ENCODE measurements at places on chromosomes 11 and 22.

DNA sequence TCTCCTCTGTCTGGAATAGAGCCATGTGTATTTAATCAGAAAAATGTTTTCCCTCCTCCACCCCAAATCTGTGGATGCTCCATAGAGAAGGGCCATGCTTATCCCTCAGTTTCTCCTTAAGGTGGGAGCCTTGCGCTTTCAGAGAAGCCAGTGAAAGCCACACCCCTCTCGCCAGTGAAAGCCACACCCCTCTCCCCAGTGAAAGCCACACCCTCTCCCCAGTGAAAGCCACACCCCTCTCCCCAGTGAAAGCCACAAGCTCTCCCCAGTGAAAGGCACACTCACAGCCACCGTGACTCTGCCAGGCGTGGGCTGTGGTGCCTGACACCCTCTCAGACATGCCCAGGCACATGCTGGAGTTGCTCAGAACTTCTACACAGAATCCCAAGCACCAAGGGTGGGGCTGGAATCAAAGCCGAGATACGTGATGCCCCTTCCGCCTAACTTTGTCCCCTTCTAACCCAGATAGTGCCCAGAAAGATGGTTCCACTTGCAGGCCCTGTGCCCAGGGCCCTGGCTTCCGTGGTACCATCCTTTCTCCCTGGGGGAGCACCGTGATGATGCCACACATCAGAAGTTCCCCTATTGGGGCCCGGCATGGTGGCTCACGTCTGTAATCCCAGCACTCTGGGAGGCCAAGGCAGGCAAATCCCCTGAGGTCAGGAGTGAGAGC lies 16.5 kb upstream of the PRR5 start:
- peak; percentile 57 for DNase-seq

- DNase-seq = no peak
Measured at GRCh38 chr22:47033648-47034000, 271.2 kb downstream of the TBC1D22A start.

GRCh38 chr11:94794287-94795168 lies 26.4 kb downstream of the AMOTL1 start:
- peak; percentile 95 for DNase-seq

DNA sequence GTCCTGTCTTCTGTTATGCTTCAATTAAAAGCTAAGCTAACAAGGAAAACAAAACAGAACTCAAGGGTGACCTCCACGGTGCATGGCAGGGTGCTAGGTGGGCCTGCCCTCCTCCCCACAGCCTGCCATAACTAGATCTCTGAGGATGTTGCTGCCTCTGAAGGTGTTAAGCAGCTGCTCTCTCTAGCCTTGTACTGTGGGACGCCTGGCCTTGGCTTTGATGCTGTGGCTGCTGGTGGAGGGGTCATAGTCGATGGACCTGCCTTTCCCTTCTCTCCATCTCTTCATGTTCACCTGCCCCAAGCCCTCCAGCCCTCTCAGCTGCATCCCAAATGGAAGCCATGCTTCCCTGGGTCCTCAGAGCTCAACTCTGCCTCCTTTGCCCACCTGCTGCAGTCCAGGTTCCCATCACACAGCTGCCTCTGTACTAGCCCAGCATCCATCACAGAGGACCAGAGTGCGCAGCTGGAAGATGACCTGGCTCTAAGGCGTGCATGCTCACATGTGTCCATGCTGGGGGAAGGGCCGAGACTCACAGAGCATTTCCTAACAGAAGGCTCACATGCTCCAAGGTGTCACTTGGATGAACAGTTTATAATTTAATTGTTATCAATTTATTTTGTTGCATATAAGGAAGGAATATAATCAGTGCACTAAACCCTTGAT lies 180.3 kb upstream of the E2F8 start:
- no peak for DNase-seq

GRCh38 chr11:72568861-72569260 lies 105.4 kb downstream of the PDE2A start:
- no peak for DNase-seq

GRCh38 chr11:31487848-31488247 lies 21.6 kb downstream of the IMMP1L start:
- DNase-seq = peak; percentile 68

- no peak for DNase-seq
Measured at GRCh38 chr11:134521452-134522289, 109.6 kb upstream of the B3GAT1 start.

DNA sequence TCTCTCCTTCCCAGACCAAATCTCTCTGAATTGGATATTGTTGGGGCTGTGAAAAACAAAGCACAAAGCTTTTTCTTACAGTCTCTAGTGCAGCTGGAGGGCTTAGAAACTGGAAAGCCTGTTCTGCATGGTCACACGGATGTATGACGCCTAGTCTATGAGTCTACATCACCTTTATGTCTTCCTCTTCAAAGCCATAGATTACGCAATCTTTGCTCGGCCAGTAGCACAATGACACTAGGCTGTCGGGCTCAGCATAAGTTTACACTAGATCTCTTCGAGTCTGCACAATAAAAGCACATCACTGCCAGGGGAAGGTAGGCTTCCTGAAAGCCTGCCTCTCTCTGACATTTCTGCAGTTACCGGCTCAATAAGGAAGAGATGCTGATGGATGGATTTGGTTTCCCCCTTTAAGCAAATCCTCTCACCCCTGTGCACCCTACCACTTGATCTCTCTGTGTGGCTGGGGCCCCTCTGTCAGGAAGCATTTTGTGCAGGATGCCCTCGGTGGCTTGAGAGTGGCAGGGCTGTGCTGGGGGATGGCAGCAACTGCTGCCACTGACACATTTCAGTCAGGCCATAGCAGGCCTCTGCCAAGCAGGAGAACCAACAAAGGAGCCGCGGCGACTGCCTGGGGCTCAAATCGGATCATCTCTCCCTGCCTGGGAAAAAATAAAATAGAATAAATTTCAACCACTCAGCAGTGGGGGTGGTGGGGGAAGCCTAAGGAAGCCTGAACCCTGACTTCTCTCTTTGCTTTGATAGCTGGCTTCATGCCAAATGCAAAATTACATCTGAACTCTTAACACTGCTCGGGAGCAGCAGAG lies 1272.8 kb downstream of the LRRC4C start:
- no peak for DNase-seq

DNA sequence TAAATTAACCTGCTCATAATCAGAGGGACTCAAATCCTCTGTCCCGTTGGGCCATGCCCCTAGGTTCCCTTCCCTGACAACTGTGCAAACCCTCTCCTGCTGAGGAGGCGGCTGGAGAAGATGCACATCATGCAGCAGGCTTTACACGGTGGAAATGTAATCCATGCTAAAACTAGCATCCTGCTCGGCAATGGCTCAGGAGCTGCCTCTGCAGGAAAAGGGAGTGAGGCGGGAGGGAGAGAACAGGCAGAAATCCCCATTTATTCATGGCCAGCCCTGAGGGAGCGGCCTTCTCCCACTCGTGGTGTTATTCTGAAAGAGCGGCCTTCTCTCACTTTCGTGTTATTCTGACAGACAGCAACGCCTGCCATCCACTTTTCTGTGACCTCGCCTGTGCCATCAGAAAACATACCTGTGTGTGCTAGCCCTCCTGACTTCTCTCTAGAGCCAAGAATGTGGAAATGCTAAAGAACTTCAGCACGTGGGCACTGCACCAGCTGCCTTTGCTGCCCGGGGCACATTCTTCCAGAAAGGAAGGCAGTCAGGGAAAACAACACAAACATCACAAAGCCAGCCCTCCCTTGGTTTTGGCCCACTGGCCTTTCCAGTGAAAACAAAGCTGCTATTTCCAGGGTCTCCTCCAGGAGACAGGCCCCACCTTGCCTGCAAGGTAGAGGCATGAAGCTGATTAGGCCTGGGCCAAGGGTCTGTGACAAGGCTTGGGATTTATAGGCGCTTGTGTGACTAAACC lies 62.9 kb upstream of the BID start:
- DNase-seq = no peak

DNA sequence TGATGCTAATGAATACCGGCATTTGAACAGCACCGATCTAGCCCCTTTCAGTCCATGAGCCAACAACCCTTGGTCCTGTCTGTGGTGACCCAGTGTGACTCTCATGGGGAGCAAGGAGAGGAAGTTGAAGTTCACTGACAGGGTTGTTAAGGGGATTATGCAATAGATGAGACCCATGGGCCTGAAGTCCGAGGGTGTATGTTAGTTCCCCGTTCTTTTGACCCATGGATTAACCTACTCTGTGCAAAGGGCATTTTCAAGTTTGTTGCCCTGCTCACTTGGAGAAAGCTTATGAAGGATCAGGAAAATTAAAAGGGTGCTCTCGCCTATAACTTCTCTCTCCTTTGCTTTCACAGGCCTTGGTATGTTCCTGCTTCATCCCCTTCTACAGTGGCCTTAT lies 4.9 kb downstream of the PNPLA3 start:
- no peak for DNase-seq

DNA sequence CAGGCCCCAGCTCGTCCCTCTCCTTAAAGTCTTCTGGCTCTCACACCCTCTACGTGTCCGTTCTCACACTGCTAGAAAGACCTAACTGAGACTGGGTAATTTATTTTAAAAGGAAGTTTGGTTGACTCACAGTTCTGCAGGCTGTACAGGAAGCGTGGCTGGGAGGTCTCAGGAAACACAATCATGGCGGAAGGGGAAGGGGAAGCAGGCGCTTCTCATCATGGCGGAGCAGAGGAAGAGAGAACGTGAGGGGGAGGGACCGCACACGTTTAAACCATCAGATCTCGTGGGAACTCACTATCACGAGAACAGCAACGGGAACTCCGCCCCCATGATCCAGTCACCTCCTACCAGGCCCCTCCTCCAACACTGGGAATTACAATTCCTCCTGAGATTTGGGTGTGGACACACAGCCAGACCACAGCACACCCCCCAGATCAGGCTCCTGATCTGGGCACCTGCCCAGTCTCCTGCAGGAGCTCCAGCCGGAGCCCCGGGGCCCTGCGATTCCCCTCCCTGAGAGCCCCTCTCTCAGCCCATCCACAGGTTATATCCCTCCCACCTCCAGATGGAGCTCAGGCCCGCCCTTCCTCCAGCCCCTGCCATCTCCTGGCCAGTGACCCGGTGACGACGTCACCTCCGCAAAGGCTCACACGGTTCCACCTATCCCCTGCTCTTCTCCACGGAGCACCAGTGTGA lies 170.2 kb downstream of the BRD1 start:
- DNase-seq = no peak

DNA sequence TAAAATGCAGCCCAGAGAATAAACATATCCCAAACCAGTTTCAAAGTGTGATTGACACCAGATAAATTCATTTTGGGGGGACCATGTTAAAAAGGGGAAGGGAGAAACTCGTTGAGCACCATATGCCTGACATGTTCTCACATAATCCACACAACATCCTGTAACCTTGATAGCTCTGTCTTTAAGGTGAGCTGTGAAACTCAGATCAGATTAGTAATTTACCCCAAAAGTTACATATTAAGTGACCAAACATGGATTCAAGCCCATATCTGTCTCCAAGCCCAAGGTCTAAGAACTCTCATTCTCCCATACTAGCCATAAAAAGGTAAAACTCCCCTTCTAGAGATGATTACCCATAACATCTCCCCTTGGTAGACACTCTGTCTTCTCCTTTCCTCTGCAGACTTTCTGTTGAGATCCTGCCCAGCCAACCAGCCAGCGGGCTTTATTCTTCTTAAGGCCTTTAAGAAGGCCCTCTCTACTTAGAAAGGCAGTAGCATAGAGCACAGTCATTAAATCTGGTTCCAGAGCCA lies 150.7 kb downstream of the CCDC34 start:
- no peak for DNase-seq

DNA sequence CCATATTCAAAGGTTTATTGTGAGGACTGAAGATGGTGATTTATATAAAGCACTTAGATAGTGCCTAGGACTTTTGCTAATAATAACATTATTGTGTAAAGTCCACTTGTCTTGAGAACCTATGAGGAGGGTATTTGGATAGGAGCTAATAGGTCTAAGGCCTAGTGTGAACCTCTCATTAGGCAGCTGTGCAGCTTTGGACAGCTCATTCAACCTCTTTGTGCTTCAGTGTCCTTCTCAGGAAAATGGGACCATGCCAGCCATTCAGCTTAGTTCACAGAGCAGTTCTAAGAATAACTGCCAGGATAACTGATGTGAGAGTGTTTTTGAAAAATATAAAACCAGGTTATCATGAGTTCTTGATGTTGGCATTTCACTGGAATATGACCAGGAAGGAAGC lies 56.2 kb downstream of the NAV2 start:
- no peak for DNase-seq

GRCh38 chr11:60880643-60881282 lies 13.4 kb downstream of the ZP1 start:
- DNase-seq = no peak

- peak; percentile 1 for DNase-seq
Measured at GRCh38 chr11:122441666-122442035, 213.9 kb upstream of the UBASH3B start.

DNA sequence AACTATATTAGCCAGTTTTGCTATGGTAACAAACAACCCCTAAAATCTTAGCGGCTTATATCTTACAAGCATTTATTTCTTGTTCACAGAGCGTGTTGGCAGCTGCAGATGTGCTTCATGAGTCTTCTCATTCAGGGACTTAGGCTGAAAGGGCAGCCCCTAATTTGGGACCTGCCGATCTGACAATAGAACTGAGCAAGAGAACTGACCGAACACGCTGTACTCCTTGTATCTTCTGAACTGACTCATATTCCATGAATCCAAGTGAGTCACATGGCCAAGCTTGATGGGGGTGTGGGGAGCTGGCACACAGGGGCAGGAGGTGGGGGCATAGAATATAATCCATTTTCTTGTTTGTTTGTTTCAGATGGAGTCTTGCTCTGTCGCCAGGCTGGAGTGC lies 481.7 kb upstream of the CADM1 start:
- DNase-seq = no peak

GRCh38 chr11:41246399-41246745 lies 213.1 kb downstream of the LRRC4C start:
- no peak for DNase-seq

GRCh38 chr11:125176866-125177265 lies 12.3 kb downstream of the PKNOX2 start:
- DNase-seq = no peak

DNA sequence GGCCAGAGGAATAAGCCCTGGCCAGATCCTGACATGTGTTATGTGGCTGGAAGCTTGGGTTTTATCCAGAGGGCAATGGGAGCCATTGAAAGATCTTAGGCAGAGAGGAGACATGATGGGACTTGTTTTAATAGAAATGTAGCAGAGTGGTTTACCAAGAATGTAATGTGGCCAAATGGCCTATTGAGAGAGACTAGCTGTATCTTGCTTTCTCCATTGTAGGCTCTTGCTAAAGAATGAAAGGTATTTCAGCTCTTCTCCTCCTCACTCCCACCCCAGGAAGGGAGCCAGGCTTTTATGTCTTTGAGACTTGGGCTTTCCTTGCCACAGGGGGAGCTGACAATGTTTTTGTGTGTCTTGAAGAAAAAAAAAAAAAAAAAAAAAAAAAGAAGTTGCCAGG lies 82.3 kb downstream of the TRIM29 start:
- peak; percentile 83 for DNase-seq

GRCh38 chr11:114942207-114942606 lies 263.9 kb downstream of the NXPE2 start:
- DNase-seq = no peak

GRCh38 chr22:45102896-45103420 lies 60.8 kb upstream of the NUP50 start:
- no peak for DNase-seq

DNA sequence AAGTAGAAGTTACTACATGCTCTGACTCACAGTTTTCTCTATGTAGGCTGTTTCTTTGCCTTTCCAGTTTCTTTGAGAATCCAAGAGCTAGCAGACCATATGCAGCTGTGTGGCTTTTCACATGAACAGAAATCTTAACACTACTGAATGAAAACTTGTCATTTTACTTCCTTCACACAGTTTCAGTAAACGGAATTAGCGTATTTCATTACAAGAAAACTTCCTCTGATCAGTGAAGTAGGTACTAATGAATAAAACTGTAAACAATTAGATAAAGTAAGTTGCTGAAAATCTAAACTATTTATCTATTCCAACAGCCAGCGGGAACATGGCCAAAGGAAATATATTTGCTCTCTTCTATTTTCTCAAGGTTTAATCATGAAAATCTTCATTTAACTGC lies 953.2 kb downstream of the LRRC4C start:
- no peak for DNase-seq

Data from myocyte (in vitro differentiated cells).